ENCODE measurements at places on chromosomes 4 and X.

- no peak for DNase-seq
These were observed 53.3 kb downstream of the SCD5 start for GRCh38 chr4:82745173-82745842.

DNA sequence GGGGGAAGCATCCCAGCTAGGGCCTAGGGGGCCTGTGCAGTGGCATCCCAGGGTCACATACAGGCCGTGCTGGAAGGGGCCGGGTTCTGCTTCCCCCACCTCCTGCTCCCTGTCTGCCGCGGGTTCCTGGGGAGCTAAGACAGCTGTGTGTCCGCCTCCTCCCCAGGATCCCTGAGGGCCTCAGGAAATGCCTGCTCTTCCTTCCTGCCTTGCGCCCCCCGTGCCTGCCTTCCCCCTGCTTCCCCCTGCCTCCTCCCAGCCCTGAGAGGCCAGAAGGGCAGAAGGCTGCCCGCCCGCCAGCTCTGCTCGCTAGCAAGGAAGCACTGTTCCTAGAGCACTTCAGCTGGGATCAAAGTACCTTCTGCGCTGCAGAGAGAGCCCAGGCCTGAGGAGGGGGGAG is 2.9 kb upstream of the BGN start:
- no peak for DNase-seq

GRCh38 chrX:19840899-19841648 is 46.3 kb downstream of the SH3KBP1 start:
- DNase-seq, result no peak

GRCh38 chrX:650324-650723 is 19.7 kb downstream of the SHOX start:
- DNase-seq, result no peak

GRCh38 chrX:15158736-15159406 is 111.0 kb downstream of the ASB9 start:
- DNase-seq, result no peak

- no peak for DNase-seq
These were observed 2.2 kb upstream of the C4orf36 start for GRCh38 chr4:86894455-86894854.

- DNase-seq, result no peak
These were observed 36.6 kb downstream of the ZNF41 start for GRCh38 chrX:47446431-47446830.

GRCh38 chr4:14925471-14925870 is 76.8 kb upstream of the CPEB2 start:
- DNase-seq, result no peak

DNA sequence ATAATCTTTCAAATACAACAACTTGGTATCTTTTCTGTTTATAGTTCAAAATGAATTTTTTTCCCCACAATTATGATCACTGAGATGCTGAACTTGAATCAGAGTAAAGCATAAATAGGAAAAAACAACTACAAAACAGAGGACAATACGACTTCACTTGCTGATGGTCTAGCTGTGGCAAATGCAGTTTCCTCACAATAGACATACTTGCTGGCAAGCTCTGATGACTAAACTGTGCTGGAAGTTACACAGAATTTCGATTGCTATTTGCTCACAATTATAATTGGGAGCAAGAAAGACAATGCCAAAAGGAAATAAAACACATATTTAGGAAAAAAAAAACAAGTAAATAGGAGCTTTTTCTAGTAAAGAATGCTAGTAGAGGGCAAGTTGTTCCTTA is 14.7 kb downstream of the VEGFC start:
- DNase-seq, result no peak

GRCh38 chrX:137926090-137926489 is 360.2 kb downstream of the ZIC3 start:
- no peak for DNase-seq

- DNase-seq, result no peak
These were observed 283.8 kb upstream of the PCDH7 start for GRCh38 chr4:30436394-30436793.

DNA sequence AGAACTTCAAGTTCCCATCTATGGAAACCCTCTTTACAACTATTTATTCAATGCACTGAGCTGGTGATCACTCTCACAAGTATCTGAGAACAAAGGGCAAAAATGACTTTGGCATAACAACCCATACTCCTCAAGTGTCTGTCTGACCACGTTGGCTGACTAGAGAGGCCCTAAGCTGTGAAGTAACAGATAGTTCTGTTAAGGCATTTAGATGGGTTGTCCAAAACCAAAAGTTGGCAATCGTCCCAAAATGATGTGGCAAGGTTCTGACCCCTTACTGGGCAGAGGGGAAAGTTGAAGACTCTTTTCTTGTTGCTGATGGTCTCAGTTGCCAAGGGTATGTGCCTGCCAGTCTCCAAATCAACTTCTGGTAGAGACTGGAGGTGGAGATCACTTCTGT is 524.8 kb downstream of the PPARGC1A start:
- no peak for DNase-seq

- DNase-seq, result no peak
These were observed 103.6 kb downstream of the RAPGEF2 start for GRCh38 chr4:159206427-159206871.

GRCh38 chrX:118353081-118353850 is 7.4 kb downstream of the WDR44 start:
- no peak for DNase-seq

GRCh38 chrX:72029483-72030411 is 102.0 kb downstream of the RTL5 start:
- no peak for DNase-seq

DNA sequence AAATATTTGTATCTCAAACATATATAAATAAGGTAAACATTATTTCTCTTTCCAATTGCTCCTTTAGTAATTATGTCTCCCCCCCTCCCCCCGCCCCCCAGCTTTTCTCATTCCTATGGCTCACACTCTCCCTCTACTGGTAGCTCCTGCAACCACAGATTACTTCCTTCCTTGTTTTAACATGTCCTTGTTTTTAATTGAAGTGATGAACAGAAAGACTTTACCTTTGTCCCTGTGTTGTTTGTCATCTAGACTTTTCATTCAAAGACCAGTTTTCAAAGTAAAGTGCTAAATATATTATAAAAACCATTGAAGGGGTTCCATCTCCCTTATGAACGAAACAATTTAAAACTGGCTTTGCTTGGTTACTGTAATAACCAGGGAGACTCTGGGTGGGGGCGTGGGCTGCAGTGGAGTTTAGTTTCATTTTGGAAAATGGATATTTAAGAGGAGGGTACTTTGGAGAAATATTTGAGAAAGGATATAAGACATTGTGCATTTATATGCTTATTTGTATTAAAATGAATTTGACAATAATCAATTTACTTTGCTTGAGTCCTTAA is 352.9 kb downstream of the RAPGEF2 start:
- no peak for DNase-seq

- DNase-seq, result no peak
These were observed 286.7 kb upstream of the TENM3 start for GRCh38 chr4:181956512-181956911.

DNA sequence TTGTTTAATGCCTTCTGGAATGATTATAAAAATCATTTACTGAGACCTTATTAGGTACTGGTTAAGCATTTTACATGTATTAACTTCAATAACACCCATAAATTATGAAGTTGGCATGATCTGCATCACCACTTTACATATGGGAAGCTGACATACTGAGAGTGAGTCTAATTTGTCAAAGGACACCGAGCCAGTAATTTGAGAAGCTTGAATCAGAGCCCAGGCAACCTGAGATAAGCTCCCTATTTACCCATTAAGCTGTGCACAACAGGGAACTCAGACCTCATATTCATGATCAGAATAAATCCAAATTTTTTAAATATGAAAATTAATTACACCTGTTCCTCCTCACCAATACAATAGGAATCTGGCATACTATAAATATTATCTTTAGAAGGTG is 247.9 kb upstream of the EPHA5 start:
- DNase-seq, result no peak

DNA sequence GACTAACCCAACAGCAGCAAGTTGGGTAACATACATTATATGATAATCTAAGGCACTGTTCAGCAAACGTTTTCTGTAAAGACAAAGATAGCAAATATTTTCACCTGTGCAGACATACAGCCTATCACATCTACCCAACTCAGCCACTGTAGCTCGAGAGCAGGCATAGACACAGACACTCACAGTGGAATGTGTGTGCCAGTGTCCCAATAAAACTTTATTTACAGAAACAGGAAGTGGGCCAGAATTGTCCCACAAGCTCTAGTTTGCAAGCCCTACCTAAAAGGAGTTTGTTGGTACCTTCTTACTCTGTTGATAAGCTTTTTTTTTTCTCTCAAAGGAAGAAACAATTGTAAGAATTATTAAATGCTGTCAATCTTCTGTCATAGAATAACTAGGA is 11.9 kb upstream of the FAM9A start:
- no peak for DNase-seq

- no peak for DNase-seq
These were observed 31.6 kb upstream of the SOD3 start for GRCh38 chr4:24763631-24764297.

GRCh38 chr4:41432881-41433280 is 105.1 kb upstream of the LIMCH1 start:
- no peak for DNase-seq

DNA sequence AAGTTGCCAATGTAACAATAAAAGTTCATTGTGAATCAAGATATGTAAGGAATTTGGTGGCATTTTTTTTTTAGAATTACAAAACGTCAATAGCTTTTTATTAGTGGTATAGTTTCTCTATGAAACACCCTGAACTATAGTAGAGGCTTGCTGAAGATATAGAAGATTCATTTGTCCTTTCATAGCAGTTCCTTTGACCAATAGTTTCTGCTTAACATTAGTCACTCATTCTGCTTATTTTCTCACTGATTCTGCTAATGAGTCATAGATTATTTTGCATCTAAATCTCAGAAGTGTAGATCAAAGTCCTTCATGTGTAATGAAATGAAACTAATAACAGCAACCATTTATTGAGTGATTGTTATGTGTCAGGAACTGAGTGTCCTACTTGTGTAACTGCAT is 205.0 kb upstream of the TET2 start:
- no peak for DNase-seq

GRCh38 chr4:3186609-3187008 is 62.4 kb upstream of the MSANTD1 start:
- no peak for DNase-seq

DNA sequence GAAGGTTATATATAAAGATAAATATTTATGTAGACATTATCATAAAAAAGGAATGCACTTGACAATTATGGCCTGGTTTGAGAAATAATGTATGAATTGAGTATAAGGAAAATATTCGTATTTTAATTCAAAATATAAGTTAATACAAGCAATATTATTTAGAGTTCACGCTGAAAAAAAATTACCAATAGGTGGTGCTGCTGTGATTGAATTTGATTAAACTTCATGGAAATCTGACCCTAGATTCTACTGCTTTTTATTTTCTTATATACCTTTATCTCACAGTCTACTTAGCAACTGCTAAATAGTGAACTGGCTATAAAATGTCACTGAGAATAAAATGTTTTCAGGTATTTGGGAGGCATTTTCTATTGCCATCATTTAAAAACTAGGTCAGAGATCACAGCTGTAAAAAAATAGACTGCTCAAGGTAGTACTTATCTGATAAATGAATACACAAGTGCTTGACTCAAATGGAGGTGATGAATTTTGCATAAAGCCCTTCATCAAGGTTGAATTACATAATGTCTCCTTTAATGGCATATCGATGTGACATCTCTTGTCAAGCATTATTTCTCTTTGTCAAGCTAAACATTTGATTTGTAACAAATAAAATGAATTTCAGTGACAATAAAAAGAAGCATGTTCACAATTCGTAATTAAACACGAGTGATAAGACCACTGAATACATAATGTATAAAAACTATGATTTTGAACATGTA is 1638.8 kb upstream of the PCDH7 start:
- DNase-seq, result no peak

- DNase-seq, result no peak
These were observed 186.3 kb downstream of the NWD2 start for GRCh38 chr4:37430718-37431416.

- no peak for DNase-seq
These were observed 916.2 kb upstream of the LCORL start for GRCh38 chr4:18937746-18938145.

GRCh38 chrX:41472231-41472815 is 25.2 kb downstream of the NYX start:
- DNase-seq, result no peak

DNA sequence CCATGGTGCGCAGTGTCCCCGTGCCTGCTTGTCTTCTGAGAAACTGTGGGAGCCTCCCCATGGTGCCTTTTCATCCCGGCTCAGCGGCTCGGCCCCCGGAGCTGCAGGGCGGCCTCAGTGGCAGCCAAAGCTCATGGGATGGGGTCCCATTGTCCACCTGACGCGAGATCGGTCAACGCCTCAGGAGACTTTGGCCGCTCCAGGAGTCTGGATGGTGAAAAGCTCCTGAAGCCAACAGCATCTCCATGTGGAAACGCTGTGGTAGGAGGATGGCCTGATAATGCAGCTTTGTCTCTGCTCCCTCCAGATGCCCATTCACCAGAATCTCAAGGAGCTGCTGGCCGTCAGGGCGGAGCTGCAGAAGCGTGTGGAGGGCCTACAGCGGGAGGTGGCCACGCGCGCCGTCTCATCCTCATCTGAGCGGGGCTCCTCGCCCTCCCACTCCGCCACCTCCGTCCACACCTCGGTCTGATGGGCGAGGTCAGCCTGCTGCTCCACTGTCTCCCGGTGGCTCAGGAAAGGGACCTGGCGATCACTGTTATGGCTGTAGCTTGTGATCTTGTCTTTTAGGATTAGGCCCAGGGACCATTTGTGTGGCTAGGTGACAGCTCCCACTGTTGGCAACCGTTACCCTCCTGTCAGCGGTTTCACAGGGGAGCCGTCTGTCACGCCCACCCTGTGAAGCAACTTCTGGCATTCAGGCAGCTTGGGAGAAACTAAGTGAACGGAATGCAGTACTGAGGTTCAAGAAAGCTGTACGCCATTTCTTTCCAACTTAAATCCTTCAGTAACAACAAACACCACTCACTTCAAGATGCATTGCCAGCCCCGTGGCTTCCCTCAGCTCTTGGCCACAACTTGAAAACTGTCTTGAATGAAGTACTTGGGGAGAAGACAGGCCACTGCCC is 69.3 kb downstream of the MTMR1 start:
- no peak for DNase-seq

- no peak for DNase-seq
These were observed 108.2 kb downstream of the PCDH7 start for GRCh38 chr4:30828264-30828926.

DNA sequence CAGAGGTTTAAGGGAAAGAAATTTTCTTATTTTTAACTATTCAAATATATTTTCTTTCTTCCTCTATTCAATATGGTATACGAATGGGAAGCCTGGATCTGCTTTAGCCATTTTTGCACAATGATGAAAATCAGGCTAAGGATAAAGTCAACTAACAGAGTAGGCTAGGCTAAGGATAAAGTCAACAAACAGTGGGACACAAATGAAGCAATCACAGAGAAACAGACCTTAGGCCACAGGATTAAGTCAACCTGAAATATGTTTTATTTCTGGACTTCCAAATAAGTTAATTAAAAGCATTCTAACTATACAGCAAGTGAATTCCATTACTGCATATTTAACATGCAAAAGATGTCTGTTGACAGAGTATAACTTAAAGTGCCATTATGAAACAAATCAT is 17.0 kb downstream of the DYNLT3 start:
- no peak for DNase-seq

GRCh38 chrX:13162772-13163410 is 118.5 kb upstream of the FAM9C start:
- DNase-seq, result no peak

- DNase-seq, result no peak
These were observed 1352.1 kb upstream of the DIAPH2 start for GRCh38 chrX:95332530-95332929.

All from occipital lobe (tissue), 3 donors.